ENCODE measurements at places on chromosomes 7 and 10.

- DNase-seq, result no peak
Measured at GRCh38 chr10:92790440-92790839, 57.9 kb upstream of the EXOC6 start.

- DNase-seq, result no peak
Measured at GRCh38 chr7:22205631-22206030, 151.3 kb downstream of the RAPGEF5 start.

GRCh38 chr10:75957314-75958120, 526.1 kb downstream of the LRMDA start:
- no peak for DNase-seq

DNA sequence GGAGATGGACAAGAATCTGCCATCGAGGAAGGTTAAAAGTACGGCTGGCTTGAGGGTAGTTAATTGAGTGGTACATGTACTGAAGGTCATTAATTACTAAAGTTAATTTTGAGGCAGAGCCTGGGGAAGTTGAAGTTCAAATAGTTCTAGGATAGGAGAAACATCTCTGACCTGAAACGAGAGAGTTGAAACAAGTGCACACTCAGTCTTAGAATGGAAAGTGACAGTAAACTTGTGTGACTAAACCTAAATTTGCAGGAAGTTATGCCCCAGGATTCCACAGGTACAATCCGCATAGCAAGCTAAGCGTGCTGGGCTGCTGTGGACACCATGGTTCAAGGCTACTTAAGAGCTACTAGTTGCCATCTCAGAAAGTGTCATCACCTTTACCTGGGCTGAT, 209.9 kb downstream of the CHCHD3 start:
- no peak for DNase-seq

DNA sequence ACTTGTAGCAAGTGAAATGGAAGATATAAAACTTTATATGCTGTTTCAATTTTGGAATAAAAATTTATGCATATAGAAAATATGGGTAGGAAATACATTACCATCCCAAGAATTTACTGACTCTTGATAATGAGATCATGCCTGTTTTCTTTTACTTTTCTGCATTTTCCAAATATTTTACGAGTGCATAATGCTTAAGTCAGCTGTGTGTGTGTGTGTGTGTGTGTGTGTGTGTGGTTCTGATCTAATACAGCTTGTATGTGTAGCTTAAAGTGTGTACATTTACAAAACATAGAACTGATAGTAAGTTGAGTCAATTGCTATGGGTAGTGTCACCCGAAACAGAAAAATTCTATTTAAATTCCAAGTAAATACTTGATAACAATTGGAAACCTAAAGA, 315.9 kb upstream of the LRRN3 start:
- no peak for DNase-seq

- no peak for DNase-seq
Measured at GRCh38 chr10:14282276-14282675, 48.4 kb downstream of the FRMD4A start.

DNA sequence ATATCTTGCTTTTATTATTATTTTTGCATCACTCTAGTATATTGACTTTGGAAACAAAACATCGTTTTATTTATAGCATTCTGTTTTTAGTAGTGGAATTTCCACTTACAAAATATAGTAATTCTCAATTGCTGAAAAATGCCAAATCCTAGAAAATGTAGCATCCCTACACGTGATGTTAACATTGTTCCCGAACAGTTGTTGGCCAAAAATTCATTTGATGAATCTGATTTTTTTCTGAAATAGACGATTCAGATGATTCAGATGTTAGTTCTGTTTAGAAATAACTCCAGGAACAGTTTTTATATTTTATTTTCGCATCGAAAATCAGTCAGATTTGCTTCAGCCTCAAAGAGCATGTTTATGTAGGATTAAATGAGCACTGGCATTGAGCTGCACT, 122.4 kb downstream of the GFRA1 start:
- DNase-seq, result no peak

- DNase-seq, result no peak
Measured at GRCh38 chr7:16742547-16742946, 11.0 kb upstream of the TSPAN13 start.

GRCh38 chr7:87354749-87355148, 9.3 kb downstream of the CROT start:
- no peak for DNase-seq

- DNase-seq, result no peak
Measured at GRCh38 chr7:82705517-82706260, 262.1 kb upstream of the CACNA2D1 start.

- no peak for DNase-seq
Measured at GRCh38 chr7:155069992-155070751, at the start of gene HTR5A. Gene HTR5A, plus strand, starts transcription at chr7:155070324. Its CDS starts 576 bp downstream, at chr7:155070900.

GRCh38 chr7:86644282-86645224, 844 bp downstream of the GRM3 start:
- DNase-seq, result no peak

GRCh38 chr7:72785166-72785955, 42.6 kb downstream of the TYW1B start:
- no peak for DNase-seq

DNA sequence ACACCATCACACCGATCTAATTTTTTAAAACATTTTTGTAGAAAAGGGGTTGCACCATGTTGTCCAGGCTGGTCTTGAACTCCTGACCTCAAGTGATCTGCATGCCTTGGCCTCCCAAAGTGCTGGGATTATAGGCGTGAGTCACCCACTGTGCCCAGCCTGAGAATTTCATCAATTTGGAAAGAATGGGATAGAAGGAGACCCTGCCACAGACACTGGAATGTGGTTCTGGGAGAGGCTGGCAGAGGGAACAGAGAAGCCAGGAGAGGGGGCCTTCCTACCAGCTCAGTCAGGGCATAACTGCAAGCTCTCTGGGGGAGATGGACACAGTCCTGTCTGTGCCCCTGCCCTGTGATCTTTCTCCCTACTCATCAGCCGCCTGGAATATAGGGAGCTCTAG, 42.1 kb upstream of the MKRN1 start:
- DNase-seq, result no peak

- no peak for DNase-seq
Measured at GRCh38 chr7:140327261-140327661, 71.1 kb downstream of the SLC37A3 start.

DNA sequence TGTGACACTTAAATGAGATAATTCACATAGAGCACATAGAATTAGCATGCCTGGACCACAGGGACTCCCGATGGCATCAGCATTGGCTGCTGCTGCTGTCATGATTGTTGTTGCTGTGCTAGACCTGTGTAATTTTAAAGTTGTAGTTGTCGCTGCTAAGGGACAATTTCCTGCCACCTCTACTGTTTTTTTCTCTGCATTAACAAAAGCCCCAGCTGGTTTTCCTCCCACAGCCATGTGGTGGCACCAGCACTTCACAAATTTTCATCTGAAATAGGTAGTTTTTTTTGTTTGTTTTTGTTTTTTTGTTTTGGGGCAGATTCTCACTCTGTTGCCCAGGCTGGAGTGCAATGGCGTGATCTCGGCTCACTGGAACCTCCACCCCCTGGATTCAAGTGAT, 25.4 kb upstream of the PRXL2A start:
- no peak for DNase-seq

GRCh38 chr7:133861876-133862275, 265.3 kb upstream of the LRGUK start:
- DNase-seq, result no peak

All from DMS79 (cell line).